ENCODE measurements at places on chromosomes 3 and 15. TPM values are rescaled to one million over a fixed set of nuclear protein-coding genes. Genes with fewer than 3 reads are reported as not detected.

LRRC15 gene
- total RNA-seq, result not detected

AQP9 gene
- not detected for total RNA-seq

ZNF660 gene
- total RNA-seq, result 0.94 TPM

RAD18 gene
- total RNA-seq, result 2.9 TPM

ALS2CL gene
- total RNA-seq, result 0.29 TPM

FMN1 gene
- total RNA-seq, result 1.3 TPM

FBXW12 gene
- total RNA-seq, result not detected

COPB2 gene
- total RNA-seq, result 108 TPM

HYKK gene
- total RNA-seq, result 4.0 TPM

AMOTL2 gene
- 69.4 TPM for total RNA-seq

GPR149 gene
- total RNA-seq, result not detected

AADAC gene
- 9.0 TPM for total RNA-seq

P2RY1 gene
- total RNA-seq, result 2.6 TPM

PTH1R gene
- 12.4 TPM for total RNA-seq

PRR23B gene
- total RNA-seq, result not detected

CCDC54 gene
- total RNA-seq, result not detected

GAP43 gene
- 4.9 TPM for total RNA-seq

GADL1 gene
- total RNA-seq, result not detected

CLEC3B gene
- total RNA-seq, result 56.5 TPM

COL7A1 gene
- total RNA-seq, result 13.6 TPM

PHC3 gene
- 35.6 TPM for total RNA-seq

CDHR4 gene
- not detected for total RNA-seq

SCAANT1 gene
- not detected for total RNA-seq

ST8SIA2 gene
- not detected for total RNA-seq

COL8A1 gene
- total RNA-seq, result 83.3 TPM

CLRN1 gene
- not detected for total RNA-seq

GPR62 gene
- total RNA-seq, result not detected

CD200R1 gene
- not detected for total RNA-seq

GP5 gene
- 0.10 TPM for total RNA-seq

GNAI2 gene
- 164 TPM for total RNA-seq

TNFAIP8L3 gene
- 6.6 TPM for total RNA-seq

GOLGA6L7 gene
- total RNA-seq, result not detected

QARS1 gene
- 191 TPM for total RNA-seq

SKOR1 gene
- total RNA-seq, result not detected

GPR27 gene
- total RNA-seq, result 0.54 TPM

SPRED1 gene
- total RNA-seq, result 29.6 TPM

All from cardiac ventricle fibroblast (primary cell).